ENCODE measurements at places on chromosomes 7 and 10.

- DNase-seq, result no peak
Observed at GRCh38 chr10:30834651-30835050, 197.0 kb downstream of the ZNF438 start.

GRCh38 chr7:138243430-138243829, 167.2 kb downstream of the AKR1D1 start:
- peak; percentile 95 for DNase-seq

DNA sequence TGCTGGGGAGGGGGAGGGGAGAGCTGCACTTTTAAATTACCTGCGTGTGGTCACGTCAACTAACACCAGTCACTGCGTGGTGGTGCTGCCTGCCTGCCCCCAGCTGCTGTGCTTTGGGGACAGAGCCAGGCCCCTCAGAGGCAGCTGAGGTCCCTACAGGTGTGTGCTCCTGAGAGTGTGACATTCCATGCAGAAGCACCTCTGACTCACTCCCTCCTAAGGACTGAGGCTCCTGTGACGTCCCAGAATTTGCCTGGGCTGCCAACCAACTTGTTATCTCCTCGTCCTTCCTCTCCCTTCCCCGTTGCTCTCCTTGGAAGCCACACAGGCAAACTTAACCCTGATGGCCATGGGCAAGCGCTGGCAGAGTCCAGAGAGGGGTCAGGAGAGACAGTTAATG, 563.0 kb downstream of the PARD3 start:
- DNase-seq, result no peak

DNA sequence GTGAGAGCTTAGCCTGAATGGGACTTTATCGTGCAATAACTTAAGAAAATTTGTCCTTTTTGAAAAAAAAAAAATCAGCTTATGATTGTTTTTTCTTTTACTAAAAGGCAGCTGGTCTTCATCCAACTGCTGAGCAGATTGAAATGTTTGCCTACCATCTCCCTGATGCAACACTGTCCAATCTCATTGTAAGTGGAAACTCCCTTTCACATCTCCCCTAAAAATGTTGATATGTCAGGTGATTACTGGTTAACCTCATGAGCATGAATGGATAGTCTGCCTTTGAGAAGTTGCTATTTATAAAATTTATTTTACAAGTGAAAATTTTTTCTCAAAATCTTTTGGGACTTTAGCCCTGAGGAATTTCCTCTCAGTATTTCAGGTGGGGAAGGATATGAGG, 17.8 kb upstream of the HKDC1 start:
- no peak for DNase-seq

DNA sequence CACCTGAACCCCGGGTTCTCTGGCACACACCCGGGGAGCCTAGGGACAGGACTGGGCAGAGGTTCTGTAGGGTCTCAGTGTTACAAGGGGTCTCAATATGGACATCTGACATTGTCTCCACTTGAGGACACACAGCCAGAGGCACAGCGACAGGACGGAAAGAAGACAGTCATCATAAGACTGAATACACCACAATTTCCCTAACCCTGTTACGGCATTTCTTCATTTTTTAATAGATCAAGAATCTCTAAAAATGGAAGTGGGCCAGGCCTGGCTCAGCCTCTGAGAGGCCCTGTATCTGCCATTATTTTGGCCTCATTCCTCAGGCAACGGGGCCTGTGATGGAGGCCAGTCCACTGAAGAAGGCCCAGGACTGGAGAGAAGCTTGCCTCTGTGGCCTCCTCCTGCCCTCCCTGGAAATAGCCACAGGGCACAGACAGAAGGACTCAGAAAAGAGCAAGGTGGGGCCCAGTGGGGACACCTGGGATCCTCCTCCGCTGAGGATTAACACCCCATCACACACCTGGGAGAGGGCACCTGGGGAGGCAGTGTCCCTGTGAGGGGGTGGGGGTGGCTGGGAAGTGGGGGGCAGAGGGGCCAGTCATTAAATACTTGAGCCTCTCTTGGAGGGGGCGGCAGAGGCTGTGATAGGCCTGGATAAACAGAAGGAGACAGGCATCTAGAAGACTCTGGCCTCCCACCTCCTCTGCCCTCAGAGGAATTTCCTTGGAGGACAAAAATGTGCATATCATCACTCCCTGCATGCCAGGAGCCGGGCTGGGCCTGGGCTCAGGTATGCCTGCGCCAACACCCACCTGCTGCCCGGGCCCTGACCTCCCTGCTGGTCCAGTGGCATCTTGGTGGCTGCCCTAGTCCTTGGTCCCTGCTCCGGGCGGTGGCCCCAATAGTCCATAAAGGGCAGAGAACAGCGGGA, 8.0 kb downstream of the SPOCK2 start:
- no peak for DNase-seq

DNA sequence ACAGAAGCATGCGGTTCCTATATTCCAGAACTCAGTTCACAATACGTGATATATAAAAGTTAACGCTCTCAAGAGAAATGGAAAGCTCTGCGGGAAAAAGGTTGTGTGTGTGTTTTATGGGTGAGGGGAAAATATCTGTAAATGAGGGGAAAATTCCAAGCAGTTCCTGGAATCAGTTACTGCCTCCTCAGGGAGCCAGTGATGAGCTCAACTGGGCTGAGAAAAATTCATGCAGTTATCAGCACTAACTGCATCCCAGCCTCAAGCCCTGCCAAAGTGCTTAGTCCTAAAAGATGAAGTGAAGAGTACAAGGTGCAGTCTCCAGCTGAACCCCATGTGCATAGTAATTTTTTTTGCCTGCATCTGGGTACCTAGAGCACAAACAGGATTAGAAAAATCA, 191.9 kb downstream of the CDK14 start:
- DNase-seq, result no peak

DNA sequence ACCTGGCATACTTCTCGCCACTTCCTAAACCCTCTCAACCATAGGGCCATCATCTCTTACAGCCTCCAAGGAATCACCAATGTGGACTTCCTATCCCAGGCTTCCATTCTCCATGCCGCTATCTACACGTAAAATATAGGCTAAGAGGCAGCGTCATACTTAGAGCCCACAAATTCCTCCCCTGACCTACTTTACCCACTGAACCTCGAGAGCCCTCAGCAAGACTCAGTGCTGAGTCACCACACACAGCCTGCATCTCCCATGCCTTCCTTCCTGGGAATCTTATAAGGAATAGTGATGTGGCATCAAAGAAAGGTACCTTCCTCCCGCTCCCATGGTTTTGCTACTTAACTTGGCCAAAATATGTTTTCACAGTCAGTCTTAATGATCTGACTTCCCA, 435.6 kb upstream of the NFE2L3 start:
- no peak for DNase-seq

All from NCI-H524 (cell line).